SK-MEL-5 (cell line): ENCODE measurements at places on chromosomes 2 and 18. TPM values are rescaled to one million over a fixed set of nuclear protein-coding genes. Genes with fewer than 3 reads are reported as not detected.

The AFF3 gene
- 2.8 and 4.2 TPM in 2 replicates for total RNA-seq

The IAH1 gene
- total RNA-seq = 67.6 and 68.4 TPM in 2 replicates

The SATB2 gene
- 5.6 and 7.4 TPM in 2 replicates for total RNA-seq

DNA sequence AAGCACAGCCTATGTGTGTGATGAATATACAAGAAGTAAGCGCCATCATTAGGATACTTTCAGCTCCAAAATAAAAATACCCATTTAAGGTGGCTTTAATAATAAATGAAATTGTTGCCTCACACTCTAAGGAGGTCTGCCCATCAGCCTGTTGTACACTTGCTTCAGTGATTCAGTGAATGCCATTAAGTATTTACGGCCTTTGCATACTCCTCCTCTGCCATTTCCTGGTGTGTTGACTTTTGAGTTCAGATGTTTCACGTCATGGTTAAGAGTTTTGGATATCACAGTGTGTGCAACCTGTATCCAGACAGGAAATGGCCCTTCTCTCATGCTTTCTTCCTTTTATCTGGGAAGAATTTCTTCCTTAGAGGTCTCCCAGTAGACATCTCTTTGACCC lies 38.6 kb upstream of the SNORC start:
- DNase-seq = no peak

DNA sequence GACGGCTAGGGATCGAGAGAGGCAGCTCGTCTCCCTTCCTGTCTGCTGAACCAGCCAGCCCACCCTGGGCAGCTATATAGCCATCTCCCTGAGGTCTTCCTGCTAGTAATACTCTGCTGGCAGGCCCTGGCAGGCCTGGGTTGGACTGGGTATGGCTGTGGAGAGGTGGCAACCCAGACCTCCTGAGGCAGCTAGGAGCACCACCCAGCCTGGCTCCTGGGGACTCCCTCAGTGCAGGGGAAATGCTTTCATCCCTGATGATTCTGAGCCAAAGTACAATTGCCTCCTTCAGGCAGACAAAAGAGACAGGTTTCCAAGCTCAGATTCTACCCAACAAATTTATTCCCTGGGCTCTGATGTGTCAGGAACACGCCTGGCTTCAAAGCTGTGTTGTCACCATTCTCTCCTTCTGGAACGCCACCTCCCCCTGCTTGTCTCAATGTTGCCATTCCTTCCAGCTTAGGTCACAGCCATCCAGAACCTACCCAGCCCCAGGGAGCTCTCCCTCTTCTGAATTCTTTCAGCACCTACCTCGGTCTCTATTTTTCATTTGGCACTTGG lies 4.7 kb upstream of the DNAJB2 start:
- DNase-seq = no peak

DNA sequence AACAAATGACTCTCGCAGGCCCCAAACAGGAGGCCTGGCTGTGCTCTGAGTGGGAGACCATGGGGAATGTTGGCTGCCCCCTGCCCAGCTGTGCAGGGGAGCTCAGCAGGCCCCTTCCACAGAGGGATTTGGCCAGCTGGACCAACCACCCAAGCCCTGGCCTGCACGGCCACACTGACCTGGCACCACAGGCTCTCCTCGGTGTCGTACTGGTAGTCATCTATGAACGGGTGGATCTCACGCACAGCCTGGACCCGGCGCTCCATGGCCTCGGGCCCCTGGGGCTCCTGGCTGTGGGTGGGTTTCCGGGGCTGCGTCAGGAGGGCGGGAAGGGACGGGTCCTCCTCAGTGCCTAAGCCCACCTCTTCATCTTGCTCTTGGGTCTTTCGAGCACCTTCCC lies 74.5 kb downstream of the POLR1A start:
- no peak for DNase-seq

DNA sequence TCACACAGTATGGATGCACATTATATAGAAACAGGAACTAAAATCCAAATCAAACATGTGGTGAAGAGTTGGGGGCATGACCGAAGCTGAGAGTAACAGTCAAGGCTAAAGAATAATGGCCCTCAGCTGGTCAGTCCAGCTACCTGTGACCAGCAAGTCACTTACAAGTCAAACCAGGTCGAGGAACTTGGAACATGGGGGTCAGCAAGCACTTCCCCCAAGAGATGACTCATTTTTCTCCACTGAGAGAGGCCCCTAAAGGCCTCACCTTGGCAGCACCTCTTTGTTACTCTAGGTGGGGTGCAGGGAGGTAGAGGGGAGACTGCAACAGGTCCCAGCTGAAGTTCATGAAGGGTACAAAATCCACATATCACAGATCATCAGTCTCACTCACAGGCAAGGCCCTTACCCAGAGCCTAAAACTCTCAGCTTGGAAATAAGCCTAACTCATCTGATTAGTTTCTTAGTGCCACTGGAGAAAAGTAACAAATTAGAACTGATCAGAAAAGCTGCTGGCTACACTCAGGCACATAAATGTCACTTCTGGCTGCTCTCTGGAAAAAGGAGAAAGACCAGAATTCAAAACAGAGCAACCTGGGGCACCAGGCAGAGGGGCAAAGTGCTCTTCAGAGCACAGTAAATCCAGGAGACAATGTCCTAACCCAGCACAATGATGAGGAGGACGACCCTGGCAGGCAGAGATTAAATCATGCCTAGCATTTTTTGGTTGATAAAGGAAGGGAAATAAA lies 4.0 kb downstream of the SDC1 start:
- no peak for DNase-seq

GRCh38 chr2:72276356-72276755 lies 128.7 kb upstream of the CYP26B1 start:
- no peak for DNase-seq
